ENCODE measurements at places on chromosomes 6 and 20. TPM values are rescaled to one million over a fixed set of nuclear protein-coding genes. Genes with fewer than 3 reads are reported as not detected.

GRCh38 chr20:57435105-57435497 is 43.9 kb downstream of the RBM38 start:
- DNase-seq: no peak

DNA sequence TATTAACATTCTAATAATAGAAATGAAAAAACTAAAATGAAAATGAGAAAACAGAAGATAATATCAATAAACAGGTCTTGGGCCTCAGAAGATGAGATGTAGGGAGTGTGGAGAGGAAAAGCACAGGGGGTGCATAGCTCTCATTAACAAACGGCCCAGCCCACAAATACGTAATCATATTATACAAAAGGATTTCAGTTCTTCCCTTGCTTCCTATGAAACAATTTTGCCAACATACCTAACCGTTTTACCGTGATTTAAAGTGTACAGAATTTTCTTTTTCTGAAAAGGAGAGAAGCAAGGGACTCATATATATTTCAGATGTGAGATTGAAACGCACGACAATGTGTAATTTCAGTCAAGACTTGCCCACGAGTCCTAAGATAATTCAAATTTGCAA is 136.0 kb downstream of the HFE start:
- DNase-seq: no peak

DNA sequence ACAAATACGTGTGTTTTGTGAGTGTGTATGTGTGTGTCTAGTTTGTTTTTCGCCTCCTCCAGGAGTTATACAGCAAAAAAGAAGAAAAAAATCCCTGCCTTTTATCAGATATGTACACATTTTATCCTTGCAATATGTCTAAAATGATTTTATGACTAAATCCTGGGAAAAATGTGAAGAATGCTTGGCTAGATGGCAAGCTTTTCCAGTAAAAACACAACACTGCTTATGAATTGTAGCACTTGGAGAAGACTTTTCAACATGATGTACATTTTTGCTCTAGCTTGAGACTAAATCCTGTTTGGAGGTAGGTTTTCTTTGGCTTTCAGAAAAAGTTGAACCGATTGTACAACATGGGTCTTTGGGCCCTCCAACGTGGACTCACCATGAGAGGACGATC is 160.2 kb downstream of the GMPR start:
- DNase-seq: no peak

DNA sequence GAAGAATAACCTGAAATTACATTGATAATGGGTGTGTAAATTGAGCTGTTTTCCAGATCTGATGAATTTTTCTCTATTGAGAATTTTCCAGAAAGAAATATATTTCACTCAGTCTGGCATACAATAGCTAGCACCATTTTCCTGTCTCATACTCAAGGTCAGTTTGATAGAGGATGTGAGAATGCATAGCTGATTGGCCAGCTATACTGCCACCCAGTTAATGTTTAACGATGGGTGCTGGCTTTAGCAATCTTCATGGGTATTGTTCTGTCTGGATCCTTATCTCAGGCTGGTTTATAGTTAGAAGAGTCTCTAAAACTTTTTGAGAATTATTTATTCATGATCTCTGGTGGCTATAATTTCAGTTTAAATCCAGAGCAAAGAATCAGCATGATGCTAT is 147.4 kb downstream of the HDGFL1 start:
- DNase-seq: no peak

ALDH8A1 gene
- total RNA-seq: not detected

DNA sequence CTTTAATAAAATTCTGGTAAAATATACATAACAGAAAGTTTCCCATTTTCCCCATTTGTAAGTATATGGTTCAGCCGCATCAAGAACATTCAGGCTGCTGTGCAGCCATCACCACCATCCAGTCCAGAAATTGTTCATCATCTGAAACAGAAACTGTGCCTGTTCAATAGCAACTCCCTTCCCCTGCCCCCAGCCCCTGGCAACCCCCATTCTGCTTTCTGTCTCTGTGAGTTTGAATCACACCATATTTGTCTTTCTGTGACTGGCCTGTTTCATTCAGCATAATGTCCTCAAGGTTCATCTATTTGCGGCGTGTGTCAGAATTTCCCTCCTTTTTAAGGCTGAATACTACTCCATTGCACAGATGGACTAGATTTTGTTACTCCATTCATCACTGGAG is 19.1 kb downstream of the VSTM2L start:
- DNase-seq: no peak

Data from right atrium auricular region (tissue), 2 donors.